ENCODE measurements at places on chromosomes 6 and 20.

DNA sequence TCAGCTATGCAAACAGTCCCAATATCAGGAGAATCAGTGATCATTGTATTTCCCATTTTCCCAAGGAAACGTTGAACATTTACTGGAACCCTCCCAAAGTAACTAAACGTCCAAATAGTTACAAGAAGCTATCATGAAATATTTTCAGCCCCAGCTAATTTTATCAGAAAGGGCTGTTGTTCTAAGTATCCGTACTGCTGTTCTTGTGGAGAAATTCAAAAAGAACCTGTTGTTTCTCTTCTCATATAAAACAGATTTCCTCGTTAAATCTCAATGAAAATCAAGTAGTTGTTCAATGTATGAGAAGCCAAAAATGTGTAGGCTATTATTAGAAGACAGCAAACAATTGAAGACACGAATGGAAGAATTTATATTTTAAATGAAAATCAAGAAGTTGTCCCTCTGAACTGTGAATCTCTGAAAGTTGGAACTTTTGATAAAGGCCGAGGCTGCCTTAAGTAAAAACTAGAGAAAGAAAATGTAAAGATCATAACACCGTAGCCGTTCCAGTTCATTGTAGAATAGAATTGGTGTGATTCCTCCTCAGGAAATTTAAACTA lies 107.7 kb downstream of the HFE start:
- DNase-seq, result no peak

- no peak for DNase-seq
These were observed 11.3 kb downstream of the LRP11 start for GRCh38 chr6:149852881-149853280.

GRCh38 chr6:125477156-125477555 lies 175.4 kb upstream of the HDDC2 start:
- no peak for DNase-seq

DNA sequence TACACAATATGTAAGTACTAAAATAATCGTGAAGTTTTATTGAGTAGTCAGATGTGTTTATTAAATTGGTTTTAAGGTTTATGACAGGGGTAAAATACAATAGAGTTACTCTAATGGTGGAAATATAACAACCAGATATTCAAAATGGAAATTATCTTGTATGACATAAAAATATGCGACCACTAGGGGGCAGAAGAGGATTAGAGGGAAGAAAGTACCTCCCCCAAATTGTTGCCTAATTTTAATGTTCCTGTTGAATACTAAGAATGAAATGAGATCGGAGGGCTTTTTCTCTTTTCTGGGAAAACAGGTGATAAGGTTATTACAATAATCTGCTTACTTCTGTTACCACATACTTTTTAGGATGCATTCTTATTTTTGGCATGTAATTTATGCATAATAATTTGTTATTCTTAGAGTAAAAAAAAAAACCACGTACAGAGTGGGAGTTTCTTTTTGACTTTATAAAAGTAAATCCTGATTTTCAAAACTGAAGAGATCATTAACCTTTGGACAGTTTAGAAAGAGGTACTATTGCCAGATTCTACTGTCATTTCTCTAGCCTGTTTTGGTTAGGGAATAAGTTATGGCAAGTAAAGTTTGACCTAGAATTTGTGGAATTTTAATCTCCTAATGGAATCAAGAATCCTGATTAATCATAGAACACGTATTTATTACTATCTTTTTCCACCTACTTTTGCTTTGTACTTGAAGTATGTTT lies 159.2 kb downstream of the CD109 start:
- peak; percentile 49 for DNase-seq

- DNase-seq, result no peak
These were observed 39.2 kb downstream of the MUC22 start for GRCh38 chr6:31049518-31049917.

GRCh38 chr20:5364136-5364821 lies 47.5 kb upstream of the PROKR2 start:
- no peak for DNase-seq

- no peak for DNase-seq
These were observed 2.2 kb upstream of the ARID1B start for GRCh38 chr6:156774863-156775405.

DNA sequence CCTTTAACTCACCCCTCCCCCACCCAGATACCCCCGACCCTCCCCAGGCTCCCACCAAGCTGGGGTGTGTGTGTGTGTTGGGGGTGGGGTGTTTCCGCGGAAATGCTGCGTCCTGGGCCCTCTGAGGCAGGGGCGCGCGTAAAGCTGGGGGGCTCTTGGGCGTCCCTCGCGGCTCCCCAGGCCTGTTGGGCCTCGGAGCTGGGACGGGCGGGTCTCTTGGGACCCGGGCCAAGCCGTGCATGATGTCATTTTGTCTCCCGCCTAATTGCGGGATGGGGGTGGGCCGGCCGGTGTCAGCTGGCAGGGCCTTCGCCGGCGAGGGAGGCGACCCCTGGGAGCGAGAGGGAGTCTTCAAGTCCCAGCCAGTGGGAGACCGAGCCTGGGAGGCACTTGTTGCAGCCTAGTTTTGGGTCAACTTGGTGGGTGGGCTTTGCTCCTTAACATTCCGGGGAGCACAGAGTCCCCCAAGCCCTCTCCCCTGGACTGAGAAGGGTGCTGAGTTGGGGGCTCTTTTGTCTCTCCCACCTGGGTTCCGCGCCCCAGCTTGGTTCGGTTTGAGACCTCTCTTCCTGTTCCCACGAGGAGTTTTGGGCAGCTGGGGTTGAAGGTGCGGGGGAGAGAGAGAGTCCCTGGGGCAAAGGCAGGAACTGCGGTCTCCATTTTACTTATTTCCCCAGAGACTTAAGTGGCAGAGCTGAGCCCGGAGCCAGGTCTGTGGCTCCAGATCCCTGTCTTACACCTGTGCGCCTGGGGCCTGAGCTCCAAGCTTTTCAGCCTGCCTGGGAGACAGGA lies 623 bp downstream of the MYBL2 start:
- no peak for DNase-seq

DNA sequence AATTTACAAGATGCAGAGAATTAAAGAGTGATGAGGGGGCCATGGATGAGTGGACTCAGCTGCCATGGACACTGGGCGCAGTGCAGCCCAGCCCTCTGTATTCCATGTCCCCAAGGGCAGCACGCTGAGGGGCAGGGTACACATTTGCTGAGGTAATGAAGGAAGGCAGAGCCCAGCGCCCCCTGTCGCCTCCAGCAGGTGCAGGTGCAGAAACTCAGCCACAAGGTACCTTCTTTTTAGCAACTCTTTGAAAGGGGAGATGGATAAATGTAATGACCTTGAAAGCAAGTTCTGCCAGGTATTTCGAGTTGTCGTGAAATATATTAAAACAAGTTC lies 7.1 kb downstream of the CD93 start:
- no peak for DNase-seq

GRCh38 chr20:41697861-41698559 lies 79.8 kb upstream of the CHD6 start:
- no peak for DNase-seq

DNA sequence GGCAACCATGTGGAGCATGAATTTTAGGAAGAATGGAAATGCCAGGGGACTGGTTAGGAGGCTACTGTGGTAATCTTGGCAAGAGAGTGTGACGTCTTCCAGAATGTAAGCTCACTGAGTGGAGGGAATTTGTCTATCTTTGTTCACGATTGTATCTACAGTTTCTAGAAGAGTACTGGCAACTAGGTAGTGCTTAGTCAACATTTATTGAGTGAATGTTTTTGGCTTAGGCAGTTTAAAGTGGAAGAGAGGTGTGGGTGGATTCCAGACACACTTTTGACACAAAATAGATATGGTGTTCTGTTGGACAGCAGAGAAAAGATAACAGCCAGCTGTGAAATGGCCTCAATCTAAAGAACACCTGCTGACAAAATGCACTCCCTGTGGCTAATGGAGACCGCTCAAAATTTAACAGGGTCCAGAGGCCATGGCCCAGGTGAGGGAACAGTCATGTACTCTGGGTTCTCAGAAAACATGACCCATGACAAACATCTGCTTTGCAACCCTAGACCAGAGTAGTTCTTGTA lies 139.3 kb downstream of the GPX5 start:
- DNase-seq, result no peak

DNA sequence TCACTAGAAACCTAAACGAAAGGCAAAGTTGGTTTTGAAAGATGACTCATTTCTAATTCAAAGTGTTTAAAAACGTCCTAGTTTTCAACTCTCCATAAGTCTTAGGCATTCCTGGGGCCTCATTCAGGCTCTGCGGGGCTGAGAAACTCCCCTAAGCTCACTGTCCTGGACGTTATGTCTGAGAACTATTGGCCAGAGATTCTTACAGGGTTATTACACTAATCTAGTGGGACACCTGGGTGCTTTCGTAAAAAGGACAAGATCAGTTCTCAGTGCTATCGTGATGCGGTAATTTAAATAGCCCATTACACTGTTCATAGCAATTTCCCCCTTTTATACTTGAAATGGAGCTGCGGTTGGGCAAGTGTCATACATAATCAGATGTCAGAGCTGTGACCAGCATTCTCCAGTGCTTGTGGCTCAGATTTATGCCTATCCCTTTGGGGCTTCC lies 280.9 kb downstream of the QKI start:
- DNase-seq, result no peak

- no peak for DNase-seq
These were observed 671 bp downstream of the EFHC1 start for GRCh38 chr6:52420668-52421358.

GRCh38 chr6:159817951-159818739 lies 18.1 kb downstream of the PNLDC1 start:
- no peak for DNase-seq

DNA sequence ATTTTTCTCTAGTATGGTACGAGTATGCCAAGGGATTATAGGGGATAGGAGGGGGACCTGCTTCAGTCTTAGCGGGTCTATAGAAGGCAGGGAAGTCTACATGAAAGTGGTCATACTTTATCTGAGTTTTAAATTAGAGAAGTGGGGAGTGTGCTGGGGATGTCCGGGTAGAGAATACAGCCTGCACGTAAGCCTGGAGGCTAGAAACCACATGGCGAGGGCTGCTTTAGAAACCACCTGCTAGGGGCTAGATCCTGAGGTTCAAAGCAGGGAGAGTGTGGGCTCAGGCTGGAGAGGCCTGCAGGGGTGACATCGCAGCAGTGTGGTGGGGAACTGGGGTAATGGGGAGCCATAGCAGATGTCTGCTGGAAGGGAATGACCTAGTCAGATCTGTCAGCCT lies 85.2 kb downstream of the VEGFA start:
- DNase-seq, result no peak

All from AG09319 (cell line).